ENCODE measurements at places on chromosomes 7 and 10.

- no peak for DNase-seq
These were observed 52.1 kb upstream of the UBE3C start for GRCh38 chr7:157086508-157087187.

DNA sequence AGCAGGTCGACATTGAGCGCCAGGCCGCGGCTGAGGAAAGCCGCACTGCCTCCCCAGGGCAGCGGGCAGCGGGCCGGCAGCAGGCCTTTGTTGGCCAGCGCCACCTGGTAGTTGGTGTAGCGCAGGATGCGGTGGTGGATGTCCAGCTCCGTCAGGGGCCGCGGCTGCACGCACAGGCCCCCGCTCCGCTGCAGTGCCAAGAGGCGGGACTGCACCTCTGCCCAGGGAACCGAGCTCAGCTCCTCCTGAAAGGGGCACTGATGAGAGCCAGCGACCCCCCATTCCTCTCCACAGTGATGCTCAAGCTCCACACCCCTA, 5.2 kb downstream of the ATG9B start:
- no peak for DNase-seq

DNA sequence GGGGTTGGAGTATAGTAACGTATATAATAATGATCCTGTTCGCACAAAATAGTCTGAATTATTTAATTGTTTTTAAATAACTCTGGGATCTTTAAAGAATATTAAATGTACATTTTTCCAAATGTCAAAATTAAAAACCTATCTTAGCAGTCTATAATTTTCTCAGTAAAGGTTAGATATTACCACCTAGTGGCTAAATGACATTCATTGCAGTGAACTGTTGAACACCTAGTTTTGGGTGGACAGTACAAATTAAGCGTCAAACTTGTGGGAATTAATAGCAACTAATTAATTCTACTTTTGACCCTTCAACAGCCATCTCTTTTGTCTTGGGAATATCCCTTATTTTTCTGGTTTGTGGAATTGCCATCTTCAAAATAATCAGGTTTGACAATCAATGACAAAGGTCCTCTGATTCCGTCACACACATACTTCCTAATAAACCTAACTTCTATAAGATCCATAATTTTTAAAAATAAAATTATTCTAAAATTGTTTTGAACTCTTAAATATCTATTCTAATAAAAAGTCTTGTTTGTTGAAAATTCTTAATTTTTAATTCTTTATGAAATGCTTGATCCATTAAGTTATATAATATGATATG, 165.7 kb downstream of the SEMA3D start:
- peak; percentile 44 for DNase-seq

GRCh38 chr10:47368431-47369180, 15.5 kb downstream of the ZNF488 start:
- no peak for DNase-seq

- peak; percentile 75 for DNase-seq
These were observed 25.5 kb downstream of the GTF2IRD1 start for GRCh38 chr7:74479066-74479781.

- no peak for DNase-seq
These were observed 13.9 kb downstream of the LMTK2 start for GRCh38 chr7:98120559-98120958.

DNA sequence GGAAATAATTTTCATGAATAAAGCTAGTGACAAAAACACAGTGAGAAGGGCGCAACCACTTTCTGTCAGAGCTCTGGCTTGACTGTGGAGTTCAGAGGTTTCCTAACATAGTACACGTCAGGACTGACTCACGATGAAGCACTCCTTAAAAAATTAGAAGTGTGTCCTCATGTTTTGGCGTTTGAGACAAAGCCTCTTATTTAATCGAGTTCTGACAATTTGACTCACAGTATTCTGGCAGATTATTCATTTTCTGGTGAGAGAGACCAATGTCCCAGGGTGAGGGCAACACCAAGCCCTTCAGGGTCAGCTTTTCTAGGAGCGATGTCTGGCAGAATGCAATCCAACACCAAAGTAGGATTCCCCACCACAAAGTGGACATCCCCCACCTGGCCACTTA, 108.7 kb downstream of the DIP2C start:
- DNase-seq = peak; percentile 83

DNA sequence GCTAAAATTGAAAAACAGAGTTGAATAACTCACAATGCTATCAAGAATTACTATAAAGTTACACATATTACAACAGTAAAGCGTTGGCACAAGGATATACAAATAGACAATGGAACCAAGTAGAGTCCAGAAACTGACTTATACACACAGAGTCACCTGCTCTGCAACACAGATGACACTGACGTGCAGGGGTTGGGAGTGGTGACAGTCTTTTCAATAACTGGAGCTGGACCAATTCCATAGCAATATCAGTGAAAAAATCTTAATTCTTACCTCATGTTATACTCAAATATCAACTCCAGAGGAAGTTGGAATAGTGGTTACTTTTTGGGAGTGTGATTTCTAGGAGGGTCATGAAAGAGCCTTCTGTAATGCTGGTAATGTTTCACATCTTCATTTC, 62.5 kb upstream of the NPY start:
- no peak for DNase-seq

GRCh38 chr7:133431134-133431724, 178.4 kb downstream of the EXOC4 start:
- DNase-seq = no peak

- no peak for DNase-seq
These were observed 30.7 kb upstream of the TTYH3 start for GRCh38 chr7:2601065-2601464.

DNA sequence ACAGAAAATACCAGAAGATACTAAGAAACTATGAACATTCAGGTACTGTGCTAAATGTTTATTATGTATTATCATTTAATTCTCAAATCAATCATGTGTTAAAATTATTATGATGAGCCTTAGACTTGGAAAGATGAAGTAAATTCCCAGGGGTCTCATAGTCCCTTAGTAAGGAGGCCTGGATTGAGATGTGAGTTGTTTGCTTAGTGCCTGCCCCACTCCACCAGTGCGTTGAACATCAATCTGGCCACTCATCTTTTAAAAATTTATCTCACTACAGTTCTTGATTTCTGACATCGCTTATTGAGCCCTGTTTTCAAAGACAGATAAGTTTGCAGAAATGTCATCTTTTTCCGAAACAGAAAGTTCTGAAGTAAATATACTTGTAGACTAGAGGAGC, 618.4 kb upstream of the SEMA3D start:
- DNase-seq = no peak

DNA sequence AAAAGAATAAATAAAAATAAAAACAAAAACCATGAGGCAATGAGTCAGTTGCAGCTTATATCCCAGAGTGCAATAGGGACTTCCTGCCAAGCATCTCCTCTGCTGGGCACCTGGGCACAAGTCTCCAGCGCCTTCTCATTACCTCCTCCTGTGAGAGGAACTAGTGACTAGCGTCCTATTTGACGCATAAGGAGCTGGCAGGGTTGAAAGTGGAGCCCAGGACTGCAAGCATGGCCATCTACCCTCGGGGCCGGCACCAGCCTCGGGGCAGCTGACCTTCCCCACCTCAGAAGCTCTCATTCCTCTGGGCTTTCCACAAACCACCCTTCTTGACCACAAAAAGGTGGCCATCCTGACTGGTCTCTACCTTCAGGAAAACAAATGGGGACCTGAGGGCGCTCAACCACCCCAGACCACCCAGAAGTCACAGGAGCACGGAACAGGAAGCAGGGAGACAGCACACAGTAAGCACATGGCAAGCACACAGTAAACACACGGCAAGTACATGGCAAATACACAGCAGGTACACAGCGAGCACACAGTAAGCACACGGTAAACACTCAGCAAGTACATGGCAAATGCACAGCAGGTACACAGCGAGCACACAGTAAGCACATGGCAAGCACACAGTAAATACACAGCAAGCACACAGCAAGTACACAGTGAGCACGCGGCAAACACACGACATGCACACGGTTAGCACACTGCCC, 19.1 kb downstream of the CTBP2 start:
- no peak for DNase-seq

DNA sequence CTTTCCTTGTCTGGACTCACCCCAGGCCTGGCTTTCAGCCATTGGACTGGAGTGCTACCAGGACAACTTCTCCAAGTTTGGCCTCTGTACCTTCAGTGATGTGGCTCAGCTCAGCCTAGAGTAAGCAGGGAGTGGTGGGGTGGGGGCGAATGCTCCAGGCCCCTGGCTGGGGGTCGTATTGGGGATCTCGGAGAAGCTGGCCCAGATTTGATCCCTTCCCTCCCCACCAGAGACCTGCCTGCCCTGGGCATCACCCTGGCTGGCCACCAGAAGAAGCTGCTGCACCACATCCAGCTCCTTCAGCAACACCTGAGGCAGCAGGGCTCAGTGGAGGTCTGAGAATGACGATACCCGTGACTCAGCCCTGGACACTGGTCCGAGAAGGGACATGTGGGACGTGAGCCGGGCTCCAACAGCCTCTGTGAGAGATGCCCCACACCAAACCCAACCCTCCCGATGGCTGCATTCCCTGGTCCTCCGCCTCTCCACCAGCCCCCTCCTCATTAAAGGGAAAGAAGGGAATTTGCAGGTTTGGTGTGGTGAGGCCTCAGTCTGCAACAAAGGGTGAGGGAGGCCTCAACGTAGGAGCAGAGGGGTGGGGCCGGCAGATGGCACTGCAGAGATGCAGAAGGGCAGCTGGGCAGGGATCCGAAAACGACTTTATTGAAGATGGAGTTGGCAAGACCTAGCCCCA, 14.8 kb downstream of the TRPV6 start:
- DNase-seq = no peak

DNA sequence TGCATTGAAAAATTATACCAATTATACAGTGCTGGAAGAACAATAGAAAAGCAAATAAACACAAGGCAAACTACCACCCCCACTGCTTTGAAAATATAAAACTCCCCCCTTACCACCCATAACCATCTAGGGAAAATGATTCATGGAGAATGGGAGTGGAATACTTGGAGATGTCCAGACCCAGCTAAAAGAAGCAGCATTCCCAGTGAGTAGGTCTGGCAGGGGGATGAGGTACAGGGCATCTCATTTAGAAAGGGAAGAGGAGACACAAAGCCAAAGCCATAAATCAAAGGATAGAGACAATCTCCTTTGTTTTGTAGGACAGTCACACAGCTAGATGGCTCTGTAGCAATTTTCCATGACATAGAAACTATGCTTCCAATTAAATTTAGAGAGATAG, 36.0 kb upstream of the DGKI start:
- DNase-seq = no peak

DNA sequence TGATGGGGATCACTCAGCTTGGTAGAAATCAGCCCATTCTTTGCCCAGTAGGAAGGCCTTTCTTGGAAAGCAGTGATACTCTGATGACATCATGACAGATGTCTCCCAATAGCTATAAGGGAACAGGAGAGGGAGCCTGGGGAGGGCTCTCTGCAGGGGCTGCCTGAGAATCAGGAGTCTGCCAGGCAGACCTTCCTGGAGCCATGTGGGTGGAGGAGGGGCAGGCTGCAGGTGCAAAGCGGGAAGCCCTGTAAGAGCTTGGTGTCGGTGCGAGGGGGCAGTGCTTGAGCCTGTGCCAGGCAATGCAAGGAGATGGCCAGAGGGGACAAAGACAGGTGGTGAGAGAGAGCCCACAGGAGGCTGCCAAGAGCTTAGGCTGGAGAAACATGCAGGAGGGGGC, 5.0 kb upstream of the TNS3 start:
- DNase-seq = no peak

- DNase-seq = no peak
These were observed 18.4 kb upstream of the LOXL4 start for GRCh38 chr10:98286419-98286818.

DNA sequence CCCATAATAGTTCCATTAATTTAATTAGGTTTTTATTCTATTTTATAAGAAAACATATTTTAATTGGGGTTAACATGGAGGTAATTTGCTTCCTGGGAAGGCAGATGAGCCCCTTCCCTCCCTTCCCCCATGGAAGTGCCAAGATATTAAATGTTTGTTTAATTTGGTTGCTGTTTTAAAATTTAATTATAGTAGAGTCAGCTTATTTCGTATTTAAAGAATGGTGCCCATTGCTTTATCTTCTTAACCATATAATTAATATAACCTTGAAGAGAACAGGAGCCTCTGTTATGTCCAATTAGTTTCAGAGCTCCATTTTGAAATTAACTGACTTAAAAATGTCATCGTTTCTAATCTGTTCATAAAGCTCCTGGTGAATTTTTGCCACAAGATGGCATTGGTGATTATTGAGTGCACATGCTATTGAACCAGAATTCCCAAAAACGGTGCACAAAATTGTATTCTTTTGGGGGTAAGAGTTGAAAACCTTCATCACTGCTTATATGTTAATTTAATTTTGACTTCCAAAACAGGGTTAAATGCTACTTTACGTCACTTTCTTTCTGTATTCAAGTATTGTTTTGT, 26.0 kb downstream of the KLHDC10 start:
- DNase-seq = no peak

- peak; percentile 47 for DNase-seq
These were observed 254.4 kb upstream of the KLF14 start for GRCh38 chr7:130988443-130988842.

GRCh38 chr10:91206427-91206826, 14.0 kb upstream of the PCGF5 start:
- no peak for DNase-seq

DNA sequence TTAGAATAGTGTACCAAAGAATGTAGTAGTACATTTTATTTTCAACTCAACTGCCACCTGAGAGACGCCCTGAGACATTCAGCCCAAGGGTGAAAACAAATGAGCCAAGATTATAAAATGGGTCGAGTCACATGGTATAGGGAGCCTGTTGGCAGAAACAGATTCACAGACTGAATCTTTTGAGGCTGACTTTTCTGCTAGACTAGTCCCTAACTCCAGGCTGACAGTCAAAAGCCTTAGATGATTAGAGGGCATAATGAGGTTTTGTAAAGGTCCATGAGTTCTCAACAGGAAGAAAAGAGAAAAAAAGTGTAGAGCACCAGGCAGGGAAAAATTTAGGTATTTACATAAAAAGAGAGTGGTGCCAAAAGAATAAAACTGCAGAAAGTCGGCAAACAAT, 128.0 kb downstream of the NXPH1 start:
- DNase-seq = no peak

DNA sequence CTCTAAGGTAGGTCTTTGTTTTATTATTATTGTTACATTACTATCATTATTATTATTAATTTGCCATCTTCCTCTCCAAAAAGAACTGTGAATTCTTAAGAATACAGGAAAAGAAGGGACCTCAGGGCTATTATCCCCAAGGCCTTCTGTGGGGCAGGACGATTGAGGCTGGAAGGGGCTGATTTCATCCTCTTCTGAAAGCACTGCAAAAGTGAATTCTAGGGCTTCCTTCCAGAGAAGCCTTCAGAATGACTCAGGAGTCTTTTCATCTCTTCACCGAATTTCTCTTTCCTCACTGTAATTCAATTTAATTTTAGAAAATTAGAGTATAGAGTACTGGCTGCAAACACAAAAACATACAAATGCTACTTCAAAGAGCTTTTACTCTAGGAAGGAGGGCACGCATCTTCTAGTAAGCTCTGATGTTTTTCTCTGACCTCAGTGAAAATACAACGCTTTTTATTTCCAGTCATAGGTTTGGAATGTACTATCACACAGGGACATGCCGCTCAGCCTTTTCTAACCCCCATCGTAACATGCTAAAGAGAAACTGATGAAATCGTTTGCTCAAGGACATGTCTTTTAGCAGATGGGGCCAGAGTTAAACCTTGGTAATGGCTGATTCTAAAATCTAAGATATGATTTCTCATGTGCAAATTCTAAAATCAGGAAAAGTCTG, 280.2 kb upstream of the PITRM1 start:
- DNase-seq = peak; percentile 96
